ENCODE measurements at places on chromosomes 13 and 19.

DNA sequence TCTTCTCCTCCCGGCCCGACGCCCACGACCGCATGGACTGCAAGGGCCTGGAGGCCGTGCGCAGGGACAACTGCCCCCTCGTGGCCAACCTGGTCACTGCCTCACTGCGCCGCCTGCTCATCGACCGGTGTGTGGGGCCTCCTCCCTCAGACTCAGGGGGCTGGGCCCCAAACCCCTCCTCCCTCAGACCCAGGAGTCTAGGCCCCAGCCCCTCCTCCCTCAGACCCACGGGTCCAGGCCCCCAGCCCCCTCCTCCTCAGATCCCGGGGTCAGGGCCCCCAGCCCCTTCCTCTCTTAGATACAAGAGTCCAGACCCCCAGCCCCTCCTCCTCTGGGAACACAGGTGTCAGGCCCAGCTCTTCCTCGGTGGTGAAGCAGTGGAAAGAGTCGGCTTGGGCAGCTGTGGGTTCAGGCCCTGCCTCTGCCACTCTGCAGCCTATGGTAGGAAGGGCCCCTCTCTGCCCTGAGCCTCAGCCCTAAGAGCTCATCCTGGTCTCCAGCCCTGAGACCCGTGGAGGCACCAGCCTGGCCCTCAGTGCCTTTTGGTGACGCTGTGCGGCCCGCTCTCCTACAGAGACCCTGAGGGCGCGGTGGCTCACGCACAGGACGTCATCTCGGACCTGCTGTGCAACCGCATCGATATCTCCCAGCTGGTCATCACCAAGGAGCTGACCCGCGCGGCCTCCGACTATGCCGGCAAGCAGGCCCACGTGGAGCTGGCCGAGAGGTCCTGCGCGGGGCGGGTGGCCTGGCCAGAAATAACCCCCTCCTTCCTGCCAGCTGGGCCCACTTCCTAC lies 3.7 kb upstream of the SPIB start:
- DNase-seq, result peak; percentile 73

DNA sequence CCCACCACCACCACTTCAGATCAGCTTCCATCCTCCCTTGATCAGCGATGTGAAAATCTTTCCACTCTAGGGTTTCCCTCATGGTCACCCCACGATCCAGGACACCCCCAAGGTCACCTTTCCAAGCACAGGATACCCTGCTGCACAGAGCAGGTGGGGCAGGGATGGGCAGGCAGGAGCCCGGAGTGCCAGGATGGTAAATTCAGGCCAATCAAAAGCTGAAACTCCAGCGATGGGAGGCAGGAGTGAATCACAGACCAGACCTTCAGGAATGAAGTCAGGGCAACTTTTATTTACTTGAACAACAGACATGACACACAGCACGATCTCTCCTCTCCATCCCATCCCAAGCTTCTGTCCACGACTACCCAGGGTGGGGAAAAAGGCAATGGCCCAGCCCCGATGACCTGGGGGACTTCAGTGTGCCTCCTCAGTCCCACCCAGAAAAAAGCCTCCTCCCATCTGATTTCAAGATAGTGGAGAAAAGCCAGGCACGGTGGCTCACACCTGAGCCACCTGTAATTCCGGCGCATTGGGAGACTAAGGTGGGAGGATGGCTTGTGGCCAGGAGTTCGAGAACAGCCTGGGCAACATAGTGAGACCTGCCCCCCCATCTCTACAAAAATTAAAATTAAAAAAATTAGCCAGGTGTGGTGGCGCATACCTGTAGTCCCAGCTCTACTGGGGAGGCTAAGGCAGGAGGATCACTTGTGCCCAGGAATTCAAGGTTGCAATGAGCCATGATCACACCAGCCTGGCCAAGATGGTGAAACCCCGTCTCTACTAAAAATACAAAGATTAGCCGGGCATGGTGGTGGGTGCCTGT lies 39.2 kb downstream of the ZSWIM4 start:
- DNase-seq, result peak; percentile 25

DNA sequence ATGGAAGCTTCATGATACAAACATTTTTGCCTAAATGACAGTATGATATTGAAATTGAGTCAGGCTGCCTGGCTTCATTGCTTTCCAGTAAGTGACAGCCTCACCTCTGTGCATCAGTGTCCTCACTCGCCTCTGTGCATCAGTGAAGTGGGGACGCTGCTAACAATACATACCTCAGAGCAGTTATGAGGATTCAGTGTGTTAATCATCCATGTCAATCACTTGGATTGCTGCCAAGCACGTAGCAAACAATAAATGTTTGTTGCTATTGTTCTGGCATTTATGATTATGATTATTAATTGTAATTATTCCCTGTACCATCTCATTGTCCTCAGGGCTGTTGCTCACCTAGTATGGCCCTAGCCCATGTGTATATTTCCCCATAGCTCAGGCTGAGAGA lies 8.8 kb downstream of the PPP2R1A start:
- DNase-seq, result no peak

GRCh38 chr19:50003254-50003788 lies 21.9 kb downstream of the VRK3 start:
- DNase-seq, result no peak

- DNase-seq, result no peak
Observed at GRCh38 chr19:50720181-50720920, 749 bp upstream of the SHANK1 start.

DNA sequence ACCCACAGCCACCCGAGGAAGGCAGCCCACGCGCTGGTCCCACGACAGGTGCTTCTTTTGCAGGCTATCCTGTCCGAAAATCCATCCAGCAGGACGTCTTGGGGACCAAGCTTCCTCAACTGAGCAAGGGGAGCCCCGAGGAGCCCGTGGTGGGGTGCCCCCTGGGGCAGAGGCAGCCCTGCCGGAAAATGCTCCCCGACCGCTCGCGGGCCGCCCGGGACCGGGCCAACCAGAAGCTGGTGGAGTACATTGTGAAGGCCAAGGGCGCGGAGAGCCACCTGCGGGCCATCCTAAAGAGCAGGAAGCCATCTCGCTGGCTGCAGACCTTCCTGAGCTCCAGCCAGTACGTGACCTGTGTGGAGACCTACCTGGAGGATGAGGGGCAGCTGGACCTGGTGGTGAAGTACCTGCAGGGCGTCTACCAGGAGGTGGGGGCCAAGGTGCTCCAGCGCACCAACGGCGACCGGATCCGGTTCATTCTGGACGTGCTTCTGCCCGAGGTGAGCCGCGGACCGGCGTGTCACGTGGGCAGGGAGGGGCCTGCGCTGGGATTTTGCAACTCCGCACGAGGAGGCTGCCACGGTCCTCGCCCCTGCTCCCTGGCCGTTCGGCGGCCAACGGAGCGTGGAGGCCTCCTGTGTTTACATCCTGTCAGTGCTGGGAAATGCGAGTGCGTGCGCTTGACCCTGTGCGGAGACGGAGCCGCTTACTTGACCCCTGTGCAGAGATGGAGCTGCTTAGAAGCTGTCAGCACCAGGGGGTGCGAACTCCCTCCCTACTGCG lies 12.9 kb upstream of the NDUFS7 start:
- DNase-seq, result no peak

GRCh38 chr13:63209330-63210017 lies 1793.8 kb upstream of the PCDH20 start:
- DNase-seq, result no peak

GRCh38 chr19:52993342-52994178 lies 20.2 kb upstream of the ERVV-1 start:
- DNase-seq, result peak; percentile 90

DNA sequence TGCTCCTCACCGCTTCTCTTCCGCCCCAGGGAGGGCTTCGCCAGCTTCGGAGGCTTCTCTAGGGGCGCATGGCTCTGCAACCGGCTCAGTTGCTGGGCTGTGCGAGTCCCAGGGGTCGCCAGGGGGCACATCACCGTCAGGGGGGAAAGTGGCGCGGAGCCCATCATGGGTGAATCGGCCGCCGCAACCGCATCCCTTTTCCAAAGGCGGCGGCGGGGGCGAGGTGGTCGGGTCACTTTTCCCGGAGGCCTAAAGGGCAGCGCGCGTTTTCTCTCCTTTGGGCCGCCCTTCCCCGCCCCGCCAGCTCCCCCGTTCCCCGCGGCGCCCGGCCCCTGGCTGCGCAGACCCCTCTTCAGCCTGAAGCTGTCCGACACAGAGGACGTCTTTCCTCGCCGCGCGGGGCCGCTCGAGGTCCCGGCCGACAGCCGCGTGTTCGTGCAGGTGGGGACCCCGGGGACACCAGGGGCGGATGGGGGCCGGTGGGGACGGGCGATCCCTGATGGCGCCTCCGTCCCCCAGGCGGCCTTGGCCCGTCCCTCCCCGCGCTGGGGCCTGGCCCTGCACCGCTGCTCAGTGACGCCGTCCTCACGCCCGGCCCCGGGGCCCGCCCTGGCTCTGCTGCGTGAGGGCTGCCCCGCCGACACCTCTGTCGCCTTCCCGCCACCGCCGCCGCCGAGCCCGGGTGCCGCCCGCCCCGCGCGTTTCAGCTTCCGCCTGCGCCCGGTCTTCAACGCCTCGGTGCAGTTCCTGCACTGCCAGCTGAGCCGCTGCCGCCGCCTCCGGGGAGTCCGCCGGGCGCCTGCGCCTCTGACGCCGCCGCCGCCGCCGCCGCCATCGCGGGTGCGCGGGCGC lies 1.7 kb downstream of the TGFBR3L start:
- DNase-seq, result no peak

GRCh38 chr13:105282406-105283285 lies 1252.8 kb downstream of the EFNB2 start:
- DNase-seq, result no peak

DNA sequence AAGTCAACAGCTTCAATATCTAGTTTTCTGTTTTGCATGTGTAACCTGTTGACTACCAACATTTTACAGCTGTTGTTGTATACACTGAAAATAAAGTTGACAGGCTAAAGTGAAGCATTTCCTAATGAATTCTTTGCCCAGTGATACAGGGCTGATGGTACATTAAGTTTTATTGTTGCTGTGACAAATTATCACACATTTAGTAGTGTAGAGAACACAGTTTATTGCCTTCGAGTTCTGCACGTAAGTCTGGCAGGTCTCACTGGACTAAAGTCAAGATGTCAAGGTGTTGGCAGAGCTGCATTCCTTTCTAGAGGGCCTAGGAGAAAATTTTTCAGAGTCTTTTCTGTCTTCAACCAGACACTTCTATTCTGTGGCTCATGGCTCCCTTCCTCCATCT lies 184.2 kb downstream of the SLITRK6 start:
- DNase-seq, result no peak

DNA sequence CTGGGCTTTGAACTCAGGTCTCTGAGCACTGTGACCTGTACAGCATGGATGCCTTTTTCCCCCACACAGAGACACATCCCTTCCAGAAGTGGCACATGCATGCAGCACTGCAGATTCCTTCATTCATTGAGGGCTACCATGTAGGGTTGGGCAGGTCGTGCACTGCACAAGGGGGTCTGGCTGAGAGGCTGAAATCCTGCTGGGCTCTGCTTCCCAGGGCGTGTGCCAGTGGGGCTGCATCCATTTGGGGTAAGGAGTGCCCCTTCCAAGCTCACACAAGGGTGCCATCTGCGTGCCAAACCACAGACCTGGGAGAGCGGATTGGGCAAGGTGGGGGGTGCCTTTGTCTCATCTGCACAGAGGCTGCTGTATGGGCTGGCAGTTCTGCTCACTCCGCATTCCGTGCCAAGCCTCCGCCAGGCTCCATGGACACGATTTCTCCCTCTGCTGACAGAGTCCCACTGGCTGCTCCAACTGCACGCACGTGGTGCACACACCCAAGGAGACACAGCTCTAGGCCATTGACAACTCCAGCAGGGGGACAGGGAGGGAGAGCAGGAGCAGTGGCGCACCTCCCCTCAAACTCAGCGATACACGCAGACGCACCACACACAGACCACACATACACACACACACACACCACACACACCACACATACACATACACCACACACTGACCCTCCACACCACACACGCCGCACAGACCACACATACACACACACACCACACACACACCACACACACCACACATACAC lies 4.5 kb upstream of the SHISA7 start:
- DNase-seq, result no peak

DNA sequence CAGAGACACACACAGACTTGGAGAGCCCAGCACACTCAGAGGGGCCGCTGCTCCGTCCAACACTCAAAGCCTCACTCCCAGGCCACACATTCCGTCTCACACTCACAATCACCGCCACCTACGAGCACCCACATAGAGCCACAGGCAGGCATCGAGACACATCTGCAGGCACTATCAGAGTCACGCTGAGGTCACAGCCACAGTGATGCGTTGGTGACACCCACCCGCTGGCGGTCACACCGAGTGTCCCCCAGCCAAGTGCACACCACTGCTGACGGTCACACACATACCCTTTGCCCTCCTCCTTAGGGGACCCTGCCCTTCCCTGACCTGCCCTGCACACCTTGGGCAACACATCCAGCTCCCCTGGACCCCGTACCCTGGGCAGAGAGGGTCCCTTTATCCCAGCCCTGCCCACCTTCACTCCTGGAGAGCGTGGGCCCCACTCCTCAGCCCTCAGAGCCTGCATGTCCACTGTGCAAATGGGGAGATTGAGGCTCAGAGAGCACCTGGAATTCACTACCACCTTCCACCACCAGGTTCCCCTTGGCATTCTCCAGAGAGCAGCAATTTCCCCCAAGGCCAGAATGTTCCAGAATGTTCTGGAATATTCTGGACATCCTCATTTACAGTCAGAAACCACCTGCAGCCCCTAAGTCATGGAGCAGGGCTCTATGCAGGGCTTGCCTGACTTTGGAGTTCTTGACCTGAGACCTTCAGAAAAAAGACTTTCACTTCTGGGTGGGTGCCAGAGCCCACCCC lies 5.4 kb downstream of the FUT5 start:
- DNase-seq, result no peak

DNA sequence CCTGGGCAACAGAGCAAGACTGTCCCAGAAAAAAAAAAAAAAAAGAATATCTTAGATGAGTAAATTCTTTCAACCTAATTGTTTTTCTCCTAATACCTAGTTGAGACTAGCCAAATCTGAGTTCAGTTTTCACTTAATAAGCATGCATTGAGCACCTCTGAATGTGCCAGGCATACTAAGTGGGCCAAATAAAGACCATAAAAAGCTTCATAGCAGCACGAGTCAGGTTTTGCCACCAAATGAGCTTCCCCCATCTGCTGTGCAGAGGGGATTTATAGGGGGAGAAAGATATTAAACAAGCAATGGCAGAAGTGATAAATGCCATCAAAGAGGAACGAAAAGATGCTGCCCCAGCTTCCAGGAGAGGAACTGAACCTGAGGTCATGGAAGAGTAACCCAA lies 11.4 kb downstream of the THSD1 start:
- DNase-seq, result no peak

- peak; percentile 24 for DNase-seq
Observed at GRCh38 chr13:47004027-47004426, 107.2 kb upstream of the HTR2A start.
